ENCODE measurements at places on chromosomes 16 and 17. TPM values are rescaled to one million over a fixed set of nuclear protein-coding genes. Genes with fewer than 3 reads are reported as not detected.
A peak's percentile ranks its signal among the peaks of the same experiment; 100 is the strongest.

- DNase-seq = no peak
These were observed 31.9 kb downstream of the PLCG2 start for GRCh38 chr16:81810894-81811538.

The ANKS3 gene
- total RNA-seq = 16.8 TPM

DNA sequence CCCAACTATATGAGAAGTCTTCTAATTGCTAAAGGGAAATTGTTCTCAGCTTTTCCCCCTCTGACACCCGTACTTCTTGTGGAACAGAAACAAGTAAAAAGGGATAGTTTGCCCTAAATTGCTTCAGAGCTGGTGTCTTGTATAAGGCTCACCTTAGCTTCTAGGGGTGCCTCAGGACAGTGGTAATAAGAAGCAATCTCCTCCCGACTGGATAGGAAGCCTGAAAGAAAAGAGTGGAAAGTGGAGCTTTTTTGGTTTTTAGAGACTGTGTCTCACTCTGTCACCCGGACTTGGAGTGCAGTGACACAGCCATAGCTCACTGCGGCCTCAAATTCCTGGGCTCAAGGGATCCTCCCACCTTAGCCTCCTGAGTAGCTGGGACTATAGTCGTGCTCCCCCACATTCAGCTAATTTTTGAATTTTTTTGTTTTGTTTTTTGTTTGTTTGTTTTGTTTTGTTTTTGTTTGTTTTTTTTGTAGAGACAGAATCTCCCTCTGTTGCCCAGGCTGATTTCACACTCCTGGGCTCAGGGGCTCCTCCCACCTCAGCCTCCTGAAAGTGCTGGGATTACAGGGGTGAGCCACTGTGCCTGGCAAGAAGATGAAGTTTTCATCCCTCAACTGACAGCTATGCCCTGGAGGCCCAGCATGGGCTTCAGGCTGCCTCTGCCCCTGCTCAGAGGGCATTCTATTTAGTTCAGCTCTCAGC is 3.4 kb downstream of the TAT start:
- DNase-seq = no peak

DNA sequence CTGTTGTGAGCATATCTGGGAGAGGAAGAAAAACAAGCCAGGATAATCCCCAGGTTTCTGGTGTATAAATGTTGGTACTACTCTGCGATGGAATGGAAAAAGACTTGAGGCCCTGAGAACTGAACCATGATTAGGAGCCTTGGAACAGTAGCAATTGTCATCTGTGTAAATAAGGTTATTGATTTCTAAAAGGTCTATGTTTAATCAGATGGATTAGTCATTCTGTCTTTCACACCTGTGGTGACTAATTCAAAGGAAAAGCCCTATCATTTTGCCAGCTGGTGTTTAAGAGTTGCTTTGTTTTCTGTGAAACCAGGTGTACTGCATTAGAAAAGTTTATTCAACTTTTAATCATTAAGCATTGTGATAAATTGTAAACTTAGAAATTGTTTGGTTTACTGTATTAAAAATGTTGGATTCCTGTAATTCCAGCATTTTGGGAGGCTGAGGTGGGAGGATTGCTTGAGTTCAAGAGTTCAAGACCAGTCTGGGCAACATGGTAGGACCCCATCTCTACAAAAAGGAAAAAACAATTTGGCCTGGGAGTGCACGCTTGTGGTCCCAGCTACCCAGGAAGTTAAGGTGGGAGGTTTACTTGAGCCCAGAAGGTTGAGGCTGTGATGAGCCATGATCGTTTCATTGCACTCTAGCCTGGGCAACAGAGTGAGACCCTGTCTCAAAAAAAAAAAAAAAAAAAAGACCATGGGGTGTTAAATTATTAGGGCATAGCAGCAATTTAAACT is 29.0 kb upstream of the KPNB1 start:
- no peak for DNase-seq

DNA sequence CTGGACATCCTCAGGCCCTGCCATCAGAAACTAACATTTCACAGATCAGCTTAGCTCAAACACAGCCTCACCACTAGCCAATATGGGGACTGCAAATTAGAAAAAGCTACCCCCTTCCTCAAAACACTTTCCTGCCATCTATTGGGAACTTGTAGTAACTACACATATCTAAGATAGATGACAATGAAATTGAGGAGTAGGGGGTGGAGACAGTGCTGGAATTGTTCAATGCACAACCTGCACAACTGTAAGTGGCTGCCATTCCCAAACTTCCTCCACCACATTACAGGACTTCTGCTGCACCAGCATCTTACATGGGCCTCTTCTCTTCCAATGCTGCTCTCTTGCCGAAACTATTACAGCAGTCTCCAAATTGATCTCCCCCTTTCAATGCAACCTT is 21.9 kb downstream of the AIPL1 start:
- peak; percentile 63 for DNase-seq

- no peak for DNase-seq
These were observed 507.0 kb downstream of the MAF start for GRCh38 chr16:79093554-79093967.

The E4F1 gene
- total RNA-seq = 35.3 TPM

The MYLK3 gene
- total RNA-seq = 0.51 TPM
